Panc1 (cell line): ENCODE measurements at places on chromosomes 12 and 14.

- H3K4me1 ChIP-seq: no peaks in the 10 kb centered on the region
- no peaks in the 10 kb centered on the region for H3K27me3 ChIP-seq
- H3K4me3 ChIP-seq: no peak overlapping the region
Measured at GRCh38 chr12:120991965-120992364, 13.6 kb downstream of the HNF1A start.

DNA sequence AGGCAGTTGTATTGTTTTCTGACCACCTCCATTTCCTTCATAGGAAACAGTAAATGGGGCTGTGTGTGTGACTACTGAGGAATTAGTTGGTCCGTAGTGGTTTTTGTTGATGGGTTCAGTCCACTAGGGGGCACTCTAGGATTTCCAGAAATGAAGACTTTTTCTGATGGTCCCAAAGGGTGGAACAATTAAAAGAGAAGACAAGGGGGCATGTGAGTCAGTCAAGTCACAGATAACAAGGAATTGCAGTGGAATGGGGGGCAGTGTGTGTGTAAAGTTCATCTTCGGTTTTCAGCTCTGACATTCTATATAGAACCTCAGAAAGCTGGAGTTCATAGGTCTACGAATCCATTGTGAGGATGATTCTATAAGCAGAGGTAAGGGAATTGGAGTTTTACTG is 186.6 kb upstream of the OR4E1 start:
- H3K4me3 ChIP-seq: no peak overlapping the region
- DNase-seq: no peak
- no peak overlapping the region for H3K27ac ChIP-seq
- H3K4me1 ChIP-seq: no peaks in the 10 kb centered on the region
- H3K27me3 ChIP-seq: peaks cover 2% of the 10 kb centered on the region; the same call in 1 of the 2 replicates

DNA sequence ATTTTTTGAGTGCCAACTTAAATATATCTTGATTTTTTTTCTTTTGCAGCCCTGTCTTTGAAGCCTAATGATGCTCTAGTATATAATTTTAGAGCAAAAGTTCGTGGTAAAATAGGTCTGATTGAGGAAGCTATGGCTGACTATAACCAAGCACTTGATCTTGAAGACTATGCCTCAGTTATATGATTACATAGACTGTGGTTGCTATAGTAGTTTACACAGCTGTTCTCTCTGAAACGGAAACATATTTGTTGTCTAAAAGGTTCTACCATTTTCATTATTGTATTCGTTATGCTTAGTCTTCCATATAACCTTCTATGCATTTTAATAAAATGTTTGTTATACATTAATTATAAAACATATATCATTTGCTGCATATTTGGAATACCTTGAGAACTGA is 246.7 kb downstream of the TTC6 start:
- no peak overlapping the region for H3K4me3 ChIP-seq
- H3K4me1 ChIP-seq: no peaks in the 10 kb centered on the region
- no peaks in the 10 kb centered on the region for H3K36me3 ChIP-seq
- no peak overlapping the region for H3K27ac ChIP-seq
- DNase-seq: no peak
- no peaks in the 10 kb centered on the region for H3K27me3 ChIP-seq

DNA sequence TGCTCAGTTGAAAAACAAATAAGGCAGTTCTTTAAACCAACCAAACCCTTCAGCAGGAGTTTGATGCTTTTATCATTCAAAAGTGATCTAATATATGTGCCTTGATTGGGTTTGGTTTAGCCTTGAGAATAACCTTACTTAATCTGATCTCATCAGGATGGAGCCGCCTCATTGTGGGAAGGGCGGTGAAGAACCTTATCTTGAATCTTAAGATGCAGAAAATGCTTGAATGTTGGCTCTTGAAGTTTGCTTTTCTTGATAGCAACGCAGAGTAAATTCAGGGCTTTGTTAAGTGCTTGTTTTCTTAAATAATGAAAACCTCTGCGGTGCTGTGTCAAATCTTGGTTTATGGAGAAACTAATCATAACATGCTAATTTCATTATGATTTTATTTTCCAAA is 138.2 kb downstream of the MON2 start:
- no peaks in the 10 kb centered on the region for H3K27me3 ChIP-seq
- no peak for DNase-seq
- H3K4me3 ChIP-seq: peak overlapping the region; percentile 98
- H3K4me1 ChIP-seq: peaks cover 30% of the 10 kb centered on the region

DNA sequence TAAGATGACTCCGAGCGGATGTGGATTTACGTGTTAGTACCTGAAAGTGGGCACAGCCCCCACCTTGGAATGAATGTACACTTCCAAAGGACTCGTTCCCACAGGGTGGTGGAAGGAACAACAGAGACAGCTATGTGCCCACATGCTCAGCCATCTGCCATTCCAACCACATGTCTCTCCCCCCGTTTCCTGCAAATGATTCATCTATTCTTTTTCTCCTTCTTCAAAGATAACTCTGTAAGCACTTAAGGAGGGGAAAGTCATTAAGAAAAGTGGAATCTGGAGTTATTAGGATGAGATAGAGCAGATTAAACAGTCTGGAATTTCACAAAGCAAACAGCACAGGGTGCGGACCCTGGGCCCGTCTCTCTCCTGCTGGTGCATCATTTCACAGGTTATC is 18.5 kb upstream of the DUSP6 start:
- H3K4me1 ChIP-seq: peaks cover 4% of the 10 kb centered on the region; the same call in 1 of the 2 replicates
- H3K27me3 ChIP-seq: no peaks in the 10 kb centered on the region
- no peak overlapping the region for H3K27ac ChIP-seq
- H3K4me3 ChIP-seq: no peak overlapping the region
- H3K36me3 ChIP-seq: no peaks in the 10 kb centered on the region

GRCh38 chr12:24853588-24853987 is 95.3 kb downstream of the BCAT1 start:
- DNase-seq: no peak
- H3K36me3 ChIP-seq: no peaks in the 10 kb centered on the region
- H3K27ac ChIP-seq: no peak overlapping the region
- H3K27me3 ChIP-seq: peaks cover 8% of the 10 kb centered on the region; the same call in 1 of the 2 replicates
- no peak overlapping the region for H3K4me3 ChIP-seq

DNA sequence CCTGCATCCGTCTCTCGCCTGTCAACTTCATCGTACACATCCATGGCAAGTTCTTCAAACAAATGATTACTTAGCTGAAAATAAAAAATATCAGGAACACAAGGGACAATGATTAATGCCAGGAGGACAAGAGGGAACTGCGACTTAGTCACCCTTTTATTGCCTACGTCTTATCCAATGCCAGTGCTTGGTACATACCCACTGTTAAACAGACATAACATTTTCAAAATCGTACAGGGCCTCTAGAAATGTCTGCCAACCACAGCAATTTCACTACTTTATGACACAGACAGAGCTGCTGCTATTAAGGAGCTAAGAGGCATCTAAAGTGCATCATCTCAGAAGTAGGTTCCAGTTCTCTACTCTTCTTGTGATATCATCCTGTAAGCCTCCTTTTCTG is 34.6 kb downstream of the GIT2 start:
- no peak overlapping the region for H3K27ac ChIP-seq
- no peaks in the 10 kb centered on the region for H3K4me1 ChIP-seq
- no peak overlapping the region for H3K4me3 ChIP-seq
- H3K36me3 ChIP-seq: no peaks in the 10 kb centered on the region
- DNase-seq: no peak

GRCh38 chr14:60925286-60925685 is 55.6 kb downstream of the TRMT5 start:
- H3K27me3 ChIP-seq: no peaks in the 10 kb centered on the region
- H3K4me3 ChIP-seq: no peak overlapping the region
- no peak overlapping the region for H3K27ac ChIP-seq
- H3K4me1 ChIP-seq: no peaks in the 10 kb centered on the region
- DNase-seq: no peak

DNA sequence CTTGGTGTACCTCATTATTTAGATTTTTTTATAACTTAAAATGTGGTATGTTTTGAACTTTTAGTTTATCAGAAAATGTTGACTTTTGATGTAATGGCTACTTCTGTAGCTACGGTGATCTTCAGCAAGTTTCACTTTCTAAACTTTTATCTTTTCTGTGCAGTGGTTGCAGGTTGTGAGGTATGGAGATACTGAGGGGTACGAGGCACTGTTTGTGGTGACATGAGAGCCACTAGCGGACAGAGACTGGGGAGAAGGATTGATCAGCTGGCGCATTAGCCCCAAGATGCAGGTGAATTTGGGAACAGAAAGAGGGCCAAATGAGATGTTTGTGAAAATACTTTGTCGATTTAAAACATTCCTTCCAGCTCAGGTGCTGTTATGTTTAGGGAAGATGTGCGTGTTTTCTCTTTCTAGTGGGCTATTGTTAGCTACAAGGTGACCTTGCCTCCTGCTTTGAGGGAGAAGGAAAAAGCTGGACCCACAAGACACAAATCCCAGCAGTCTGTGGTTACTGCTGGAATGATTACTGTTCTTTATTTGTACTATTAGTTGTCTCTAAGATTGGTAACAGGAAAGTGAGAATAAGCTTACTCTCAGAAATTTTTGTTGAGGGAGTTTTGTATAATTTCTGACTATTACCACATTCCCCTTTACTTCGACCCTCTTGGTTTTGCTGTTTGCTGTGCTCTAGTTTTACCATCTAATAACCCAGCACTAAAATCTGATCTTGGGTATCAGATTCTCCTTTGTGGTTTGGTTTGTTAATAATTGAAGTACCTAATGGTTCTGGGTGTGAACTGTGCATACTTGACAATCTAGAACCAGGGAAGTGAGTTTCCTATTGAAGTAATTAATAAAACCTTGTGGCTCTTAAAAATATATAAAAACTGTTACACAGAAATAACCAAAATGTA is 61.7 kb downstream of the FBXO34 start:
- peaks cover 40% of the 10 kb centered on the region for H3K4me1 ChIP-seq
- H3K27me3 ChIP-seq: no peaks in the 10 kb centered on the region
- H3K4me3 ChIP-seq: no peak overlapping the region
- peak overlapping the region; percentile 68 for H3K27ac ChIP-seq

- no peaks in the 10 kb centered on the region; the same call in 1 of the 2 replicates for H3K4me1 ChIP-seq
- H3K36me3 ChIP-seq: no peaks in the 10 kb centered on the region
- no peak for DNase-seq
- peak overlapping the region; percentile 19 for H3K4me3 ChIP-seq
Measured at GRCh38 chr12:4269279-4269991, 4.1 kb upstream of the CCND2 start.

- DNase-seq: no peak
- H3K36me3 ChIP-seq: no peaks in the 10 kb centered on the region
- no peaks in the 10 kb centered on the region for H3K27me3 ChIP-seq
- H3K27ac ChIP-seq: no peak overlapping the region
- no peaks in the 10 kb centered on the region for H3K4me1 ChIP-seq
Measured at GRCh38 chr12:41479426-41479825, 291.3 kb downstream of the PDZRN4 start.

DNA sequence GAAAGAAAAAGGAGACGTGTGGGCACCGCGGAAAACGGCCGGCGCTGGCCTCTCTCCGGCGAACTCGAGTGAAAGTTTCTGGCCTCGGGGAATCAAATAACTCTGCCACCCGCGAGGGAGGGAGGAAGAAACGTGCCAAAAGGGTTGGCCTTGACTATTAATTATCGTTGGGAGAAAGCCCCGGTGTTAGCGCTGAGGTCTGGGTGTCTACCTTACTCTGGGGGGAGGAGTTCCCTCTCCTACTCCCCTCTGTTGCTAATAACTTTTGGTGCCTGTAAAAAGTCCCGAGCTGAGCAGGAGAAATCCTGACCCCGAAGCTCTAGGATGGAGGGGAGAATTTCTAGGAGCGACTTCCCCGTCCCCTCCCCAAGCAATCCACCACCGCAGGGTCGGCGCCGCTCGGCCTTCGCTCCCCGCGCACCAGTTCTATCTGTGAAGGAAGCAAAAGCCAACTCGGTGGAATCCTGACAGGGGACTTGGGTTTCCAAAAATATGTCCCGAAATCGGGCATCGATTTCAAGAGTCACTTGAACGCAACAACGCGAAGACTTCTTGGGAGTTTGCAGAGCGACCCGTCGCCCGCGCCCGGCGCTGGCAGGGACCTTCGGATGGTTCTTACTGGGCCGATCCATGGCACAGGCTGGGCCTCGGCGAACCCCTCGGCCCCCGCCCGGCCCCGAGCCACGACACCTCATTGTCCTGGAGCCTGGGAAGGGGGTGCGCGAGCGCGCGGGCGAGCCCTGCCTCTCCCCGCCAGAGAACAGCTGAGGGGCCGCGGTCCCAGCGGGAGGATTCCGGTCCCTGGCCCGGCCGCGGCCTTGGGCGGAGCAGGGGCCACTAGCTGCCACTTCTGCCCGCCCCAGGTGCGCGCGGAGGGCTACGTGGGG is 1.7 kb downstream of the OTX2 start:
- H3K27me3 ChIP-seq: peaks cover 2% of the 10 kb centered on the region
- no peak overlapping the region for H3K4me3 ChIP-seq
- no peak overlapping the region for H3K27ac ChIP-seq

GRCh38 chr12:28253161-28253641 is 62.9 kb downstream of the CCDC91 start:
- H3K36me3 ChIP-seq: no peaks in the 10 kb centered on the region
- no peak for DNase-seq
- H3K27ac ChIP-seq: no peak overlapping the region
- H3K4me3 ChIP-seq: no peak overlapping the region

DNA sequence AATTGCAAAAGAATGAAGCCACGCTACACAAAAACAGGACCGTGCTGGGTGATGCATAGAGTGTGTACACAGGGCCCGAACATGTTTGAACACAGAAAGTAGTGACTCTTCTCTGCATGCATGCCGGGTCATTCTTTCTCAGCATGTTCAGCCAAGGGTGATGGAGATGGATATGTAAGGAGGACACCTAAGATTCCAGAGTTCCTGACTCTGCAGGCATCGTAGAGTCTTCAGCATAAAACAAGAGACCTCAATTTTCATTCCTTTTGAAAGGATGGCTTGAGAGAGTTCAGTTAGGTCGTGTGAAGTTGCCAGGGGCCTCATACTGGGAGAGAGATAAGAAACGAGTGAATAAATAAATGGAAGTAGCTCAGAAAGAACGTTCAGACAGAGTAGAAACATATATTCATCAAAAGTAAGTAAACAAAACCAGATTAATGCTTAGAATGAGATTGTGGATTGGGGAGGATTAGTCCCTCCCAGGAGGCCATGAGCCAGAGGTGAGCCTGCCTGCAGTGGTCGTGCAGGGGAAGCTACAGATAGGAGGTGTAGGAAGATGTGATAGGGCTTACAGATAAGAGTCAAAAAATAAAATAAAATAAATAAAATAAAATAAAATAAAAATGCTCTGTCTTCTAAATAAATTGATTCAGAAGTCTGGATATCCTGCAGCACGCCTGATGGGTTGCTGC is 27.6 kb upstream of the SEL1L start:
- H3K27me3 ChIP-seq: no peaks in the 10 kb centered on the region
- H3K36me3 ChIP-seq: no peaks in the 10 kb centered on the region
- no peak for DNase-seq

GRCh38 chr12:3597526-3598210 is 106.7 kb downstream of the PRMT8 start:
- H3K27me3 ChIP-seq: 0 out of 2 replicates have a peak, but pooled peaks cover 2% of the 10 kb centered on the region
- H3K27ac ChIP-seq: no peak overlapping the region
- no peak for DNase-seq

- H3K36me3 ChIP-seq: no peaks in the 10 kb centered on the region
- no peak overlapping the region for H3K4me3 ChIP-seq
- no peaks in the 10 kb centered on the region for H3K27me3 ChIP-seq
- no peak for DNase-seq
- H3K27ac ChIP-seq: no peak overlapping the region
- no peaks in the 10 kb centered on the region for H3K4me1 ChIP-seq
Measured at GRCh38 chr12:93183940-93184671, 193.6 kb upstream of the NUDT4 start.
